ENCODE measurements at places on chromosomes 6 and 20.

GRCh38 chr6:110561696-110562095, 85.3 kb upstream of the SLC22A16 start:
- no peak for DNase-seq

GRCh38 chr20:56245761-56246160, 2.8 kb upstream of the MC3R start:
- DNase-seq = no peak

GRCh38 chr20:13205848-13206434, 15.1 kb upstream of the ISM1 start:
- DNase-seq = no peak

GRCh38 chr6:71277926-71278600, 10.5 kb upstream of the OGFRL1 start:
- no peak for DNase-seq

GRCh38 chr6:30678964-30679726, 6.3 kb upstream of the DHX16 start:
- no peak for DNase-seq

GRCh38 chr6:169081248-169081647, 172.4 kb downstream of the THBS2 start:
- no peak for DNase-seq
